ENCODE measurements at places on chromosomes 4 and X.
A peak's percentile ranks its signal among the peaks of the same experiment; 100 is the strongest.

DNA sequence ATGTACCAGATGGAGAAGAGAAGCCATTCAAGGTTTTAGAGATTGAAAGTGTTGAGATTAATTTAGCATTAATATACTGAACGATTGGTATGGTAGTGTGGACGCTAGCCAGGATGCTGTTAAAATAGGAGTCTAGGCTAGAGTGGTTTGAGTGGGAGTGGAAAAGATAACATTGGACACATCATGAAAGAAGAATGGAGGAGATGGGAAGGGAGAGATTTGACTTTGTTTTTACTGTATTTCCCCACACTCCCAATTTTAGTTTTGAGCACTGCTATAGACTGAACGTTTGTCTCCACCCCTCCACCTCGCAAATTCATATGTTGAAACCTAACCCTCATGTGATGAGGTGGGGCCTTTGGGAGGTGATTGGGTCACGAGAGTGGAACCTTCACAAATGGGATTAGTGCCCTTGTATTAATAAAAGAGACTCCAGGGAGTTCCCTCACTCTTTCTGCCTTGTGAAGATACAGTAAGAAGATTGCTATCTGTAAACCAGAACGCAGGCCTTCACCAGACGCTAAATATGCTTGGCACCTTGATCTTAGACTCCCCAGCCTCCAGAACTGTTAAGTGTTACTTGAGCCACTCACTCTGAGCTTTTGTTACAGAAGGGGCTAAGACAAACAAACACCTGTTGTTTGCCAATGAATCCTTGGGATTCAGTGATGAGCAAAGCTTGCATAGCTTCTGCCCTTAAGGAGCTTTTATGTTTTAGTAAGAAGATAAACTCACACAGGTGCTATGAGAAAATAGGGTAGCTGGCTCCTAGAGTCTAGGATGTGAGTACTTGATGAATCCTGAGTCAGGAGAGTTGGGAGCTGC is 25.8 kb downstream of the USP9X start:
- DNase-seq: peak; percentile 24

- DNase-seq: no peak
These were observed 8.1 kb downstream of the CSAG1 start for GRCh38 chrX:152725409-152725808.

DNA sequence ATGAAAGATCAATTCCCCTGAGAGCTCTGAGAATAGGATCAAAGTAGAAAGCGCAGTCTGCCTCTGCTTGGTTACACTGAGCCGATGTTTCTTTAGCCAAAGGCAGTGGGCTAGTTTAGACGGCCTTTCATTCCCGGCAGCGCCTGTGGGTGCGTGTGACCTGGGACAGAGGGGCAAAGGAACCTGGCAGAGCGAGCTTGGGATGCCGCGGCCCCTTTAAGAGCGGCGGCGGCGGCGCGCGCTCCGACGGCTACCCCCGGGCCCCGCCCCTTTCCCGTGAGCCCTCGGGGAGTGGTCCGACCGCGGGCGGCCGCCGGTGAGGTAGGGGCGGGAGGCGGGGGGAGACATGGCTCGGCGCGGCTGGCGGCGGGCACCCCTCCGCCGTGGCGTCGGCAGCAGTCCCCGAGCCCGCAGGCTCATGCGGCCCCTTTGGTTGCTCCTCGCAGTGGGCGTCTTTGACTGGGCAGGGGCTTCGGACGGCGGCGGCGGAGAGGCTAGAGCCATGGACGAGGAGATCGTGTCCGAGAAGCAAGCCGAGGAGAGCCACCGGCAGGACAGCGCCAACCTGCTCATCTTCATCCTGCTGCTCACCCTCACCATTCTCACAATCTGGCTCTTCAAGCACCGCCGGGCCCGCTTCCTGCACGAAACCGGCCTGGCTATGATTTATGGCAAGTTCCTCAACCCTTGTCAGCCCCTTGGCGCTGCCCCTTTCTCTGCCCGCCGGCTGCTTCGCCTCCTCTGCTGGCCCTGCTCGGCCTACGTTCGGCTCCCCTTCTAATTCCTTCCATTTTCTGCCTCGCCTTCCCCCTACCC is at the start of gene SLC9A6:
TSS of gene SLC9A6 (plus strand) at position 279 of the 816 bp plus-strand sequence. CDS start at position 503, 224 bp downstream.
- peak; percentile 62 for DNase-seq

DNA sequence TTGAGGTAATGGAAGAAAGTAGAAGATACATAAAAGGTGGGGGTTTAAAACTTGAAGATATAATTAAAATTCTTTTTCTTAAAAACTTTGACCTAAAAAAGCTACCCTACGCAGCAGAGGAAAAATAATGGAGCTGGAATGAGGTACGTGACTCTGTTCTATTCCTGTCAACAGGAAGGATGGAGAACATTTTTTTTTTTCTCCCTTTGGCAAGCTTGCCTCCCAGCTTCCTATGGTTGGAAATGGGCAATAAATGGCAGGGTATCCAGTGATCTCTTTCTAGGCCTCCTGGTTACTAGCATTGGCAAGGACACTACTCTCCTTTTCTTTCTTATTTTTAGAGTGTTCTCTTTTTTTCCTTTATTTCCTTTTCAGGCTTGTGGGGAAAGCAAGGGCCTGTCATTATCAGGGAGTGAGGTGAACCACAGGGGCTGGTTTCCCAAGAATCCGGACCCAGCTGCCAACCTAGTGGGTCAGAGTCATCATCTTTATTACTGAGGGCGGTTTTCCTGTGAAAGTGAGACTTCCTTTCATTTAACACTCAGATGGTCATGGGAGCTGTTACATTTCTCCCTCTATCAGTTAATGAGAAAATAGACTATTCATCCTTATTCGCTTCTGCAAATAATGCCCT is 224.6 kb downstream of the SPRY1 start:
- no peak for DNase-seq

- DNase-seq: no peak
These were observed 93.3 kb downstream of the FANCB start for GRCh38 chrX:14779580-14779979.

GRCh38 chr4:24880186-24880585 is 32.7 kb downstream of the CCDC149 start:
- DNase-seq: no peak

DNA sequence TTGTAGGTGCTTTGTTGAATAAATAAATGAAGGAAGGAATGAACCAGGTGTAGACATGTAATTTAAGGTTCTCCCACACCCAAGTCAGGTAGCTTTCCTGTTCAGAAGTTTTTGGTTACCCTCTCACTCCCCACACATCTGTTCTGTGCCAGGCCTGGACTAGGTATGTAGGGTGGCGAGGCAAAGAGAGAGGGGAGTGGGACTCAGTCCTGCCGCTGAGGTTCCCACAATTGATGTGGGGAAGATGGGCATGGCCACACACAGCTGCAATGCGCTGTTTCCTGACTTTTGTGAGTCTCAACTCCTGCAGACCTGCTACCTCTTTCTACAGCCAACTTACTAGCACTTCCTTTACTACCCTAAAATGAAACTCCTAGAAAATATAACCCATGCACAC is 88.9 kb downstream of the RTL5 start:
- DNase-seq: no peak

GRCh38 chr4:72994670-72995069 is 74.8 kb downstream of the COX18 start:
- no peak for DNase-seq

- peak; percentile 15 for DNase-seq
These were observed 22.0 kb downstream of the OR13H1 start for GRCh38 chrX:131565909-131566308.

DNA sequence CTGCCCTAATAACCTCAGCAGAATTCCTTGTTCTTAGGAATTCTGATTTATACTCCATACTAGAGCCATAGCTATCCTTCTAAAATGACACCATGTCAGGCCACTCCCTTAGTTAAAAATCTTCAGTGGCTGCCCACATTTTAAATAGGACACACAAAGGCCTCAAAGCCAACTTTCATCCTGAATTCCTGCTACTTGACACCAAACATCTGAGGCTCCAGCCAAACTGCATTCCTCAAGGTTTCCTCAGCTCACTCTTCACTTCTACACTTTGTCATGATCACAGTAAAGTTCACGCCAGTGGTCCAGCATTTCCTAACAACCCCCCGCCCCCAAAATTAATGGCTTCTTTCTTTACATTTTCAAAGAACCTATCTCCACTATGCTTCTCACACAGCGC is 124.3 kb downstream of the ADGRA3 start:
- no peak for DNase-seq

- DNase-seq: no peak
These were observed 11.1 kb downstream of the RASL11B start for GRCh38 chr4:52873191-52873590.

DNA sequence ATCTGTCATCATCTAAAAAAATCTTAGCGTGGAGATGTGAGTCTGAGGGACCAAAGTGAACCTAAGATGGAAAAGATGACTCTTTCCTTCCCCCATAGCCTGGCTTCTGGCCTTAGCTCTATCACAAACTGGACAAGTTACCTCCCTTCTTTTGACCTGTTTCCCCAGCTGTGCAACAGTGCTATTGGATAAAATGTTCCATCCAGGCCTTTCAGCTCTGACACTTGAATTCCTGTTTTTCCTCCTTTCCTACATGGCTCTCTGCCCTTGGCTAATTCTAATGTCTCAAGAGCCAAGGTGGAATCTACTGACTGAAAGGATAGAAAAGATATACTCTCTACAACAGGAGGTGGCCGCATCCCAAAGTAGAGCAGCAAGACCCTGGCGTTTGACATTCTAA is 84.5 kb upstream of the ARHGEF9 start:
- DNase-seq: no peak

GRCh38 chr4:8723222-8723980 is 130.8 kb downstream of the CPZ start:
- no peak for DNase-seq

DNA sequence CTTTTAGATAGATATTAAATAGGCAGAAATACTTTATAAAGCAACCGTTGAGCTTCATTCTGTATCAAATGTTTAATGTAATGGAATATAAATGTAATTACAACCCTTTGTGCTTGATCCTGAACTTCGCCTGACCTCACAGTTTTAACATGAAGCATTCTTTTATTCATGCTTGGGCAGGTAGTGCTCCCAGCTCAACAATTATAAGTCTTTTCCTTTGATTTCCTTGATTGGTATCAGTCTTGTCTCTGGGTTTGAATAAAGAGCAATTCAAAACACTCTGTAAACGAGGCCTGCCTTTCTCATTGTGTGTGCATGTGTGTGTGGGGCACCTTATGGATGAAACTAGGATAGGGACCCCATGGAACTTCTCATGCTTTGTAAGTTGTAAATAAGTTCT is 6.8 kb downstream of the METAP1 start:
- DNase-seq: no peak

DNA sequence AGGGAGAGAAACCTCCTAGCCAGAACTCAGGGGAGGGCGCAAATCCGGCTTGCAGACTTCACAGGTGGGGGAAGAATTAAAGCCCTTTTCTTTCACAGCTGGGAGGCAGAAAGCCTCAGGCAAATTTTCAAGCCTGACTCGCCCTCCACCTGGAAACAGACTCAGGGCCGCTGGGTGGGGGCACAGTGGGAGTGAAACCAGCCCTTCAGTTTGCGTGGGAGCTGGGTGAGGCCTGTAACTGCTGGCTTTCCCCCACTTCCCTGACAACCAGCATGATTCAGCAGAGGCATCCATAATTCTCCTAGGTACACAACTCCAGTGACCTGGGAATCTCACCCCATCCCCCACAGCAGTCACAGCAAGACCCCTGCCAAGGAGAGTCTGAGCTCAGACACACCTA is 206.9 kb upstream of the INTU start:
- no peak for DNase-seq

GRCh38 chrX:147072747-147073146 is 258.2 kb upstream of the CXorf51A start:
- no peak for DNase-seq

DNA sequence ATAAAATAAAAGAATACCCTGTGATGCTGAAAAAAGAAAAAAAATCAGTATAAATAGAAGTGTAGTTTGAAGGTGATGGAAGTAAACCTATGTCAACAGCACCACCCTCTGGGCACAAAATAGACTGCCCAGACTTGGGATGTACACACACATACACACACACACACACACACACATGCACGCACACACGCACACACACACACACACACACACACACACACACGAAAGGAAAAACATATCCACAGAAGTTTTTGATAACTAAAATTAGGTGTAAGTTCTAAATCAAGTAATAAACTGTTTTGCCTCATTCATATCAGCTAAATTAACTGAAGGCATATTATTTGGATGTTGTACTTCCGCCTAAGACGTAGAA is 40.5 kb downstream of the ANXA5 start:
- DNase-seq: no peak

DNA sequence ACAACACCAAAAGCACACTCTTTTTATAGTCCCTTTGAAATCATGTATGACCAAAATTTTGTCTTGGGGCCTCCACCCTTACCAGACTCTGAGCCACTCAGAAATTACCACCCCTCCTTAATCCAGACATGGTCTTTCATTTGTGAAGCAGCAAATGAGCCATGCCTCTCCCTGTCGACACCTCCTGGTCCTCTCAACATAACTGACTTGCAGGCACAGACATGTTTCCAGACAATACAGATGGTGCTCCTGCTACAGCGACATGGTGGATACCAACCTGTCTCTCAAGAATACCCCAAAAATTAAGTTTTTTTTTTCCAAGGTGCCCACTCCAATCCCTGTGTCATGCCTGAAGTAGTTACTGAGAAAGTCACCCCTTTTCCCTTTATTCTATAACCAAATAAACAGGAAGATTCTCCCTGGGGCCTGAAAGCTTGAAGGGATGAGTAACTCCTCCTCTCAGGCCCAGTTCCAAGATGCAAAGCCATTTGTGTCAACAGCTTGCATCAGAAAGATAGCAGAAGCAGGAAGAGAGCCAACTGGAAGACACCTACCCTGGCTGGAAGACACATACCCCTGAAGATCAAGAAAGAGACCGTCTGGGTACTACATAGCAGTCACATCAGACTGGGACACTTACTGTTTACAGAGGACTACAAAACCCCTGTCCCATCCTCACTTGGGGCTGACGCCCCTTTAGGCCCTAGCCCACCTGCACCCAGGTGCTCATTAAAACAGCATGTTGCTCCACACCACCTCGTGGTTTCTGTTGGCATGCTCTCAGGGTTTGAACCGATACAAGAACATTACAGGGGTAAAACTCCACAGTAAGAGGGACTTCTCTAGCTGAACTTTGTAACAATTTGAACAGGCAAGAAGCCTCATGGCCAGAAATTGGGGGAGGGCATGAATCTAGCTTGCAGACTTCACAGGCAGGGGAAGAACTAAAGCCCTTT is 5.5 kb upstream of the UGT2B17 start:
- no peak for DNase-seq

DNA sequence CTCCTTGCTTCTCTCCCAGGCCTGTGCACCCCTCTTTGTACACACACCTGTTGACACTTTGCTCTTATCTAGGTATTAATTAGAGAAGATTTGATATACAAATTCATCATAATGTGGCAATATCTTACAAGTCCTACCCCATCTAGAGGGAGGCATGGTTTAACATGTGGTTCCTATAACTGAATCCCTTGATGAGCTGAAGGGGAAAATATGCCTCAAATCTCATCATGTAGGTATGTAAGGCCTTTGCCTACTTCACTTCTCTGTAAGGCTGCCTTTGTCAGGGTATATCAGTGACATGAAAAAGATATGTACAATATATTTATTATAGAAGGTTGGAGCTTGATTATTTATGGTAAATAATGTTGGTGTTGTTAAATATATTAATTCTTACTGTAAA is 31.9 kb downstream of the HTR2C start:
- DNase-seq: no peak

Data from hematopoietic multipotent progenitor cell treated with erythropoietin and hydrocortisone succinate and interleukin-3 and kit ligand, for 15 days (in vitro differentiated cells).